ENCODE measurements at places on chromosomes 5 and 9.

DNA sequence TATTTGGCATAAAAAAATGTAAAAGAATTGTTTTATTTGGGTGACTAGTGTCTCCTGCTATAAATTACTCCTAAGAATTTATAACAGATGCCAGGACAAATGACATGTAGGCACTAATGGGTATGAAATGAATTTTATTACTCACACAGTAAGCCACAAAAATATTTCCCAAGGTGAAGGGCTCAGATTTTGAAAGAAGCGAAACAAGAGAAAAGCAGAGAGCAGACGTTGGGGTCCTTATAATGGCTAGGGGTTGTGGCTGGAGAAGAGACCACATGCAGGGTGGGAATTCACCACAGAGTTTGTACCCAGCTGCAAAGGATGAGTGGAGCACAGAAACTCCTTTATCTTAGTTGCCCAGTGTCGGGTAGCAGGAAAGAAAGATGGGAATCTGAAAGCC is 45.0 kb upstream of the PRR16 start:
- DNase-seq, result no peak

DNA sequence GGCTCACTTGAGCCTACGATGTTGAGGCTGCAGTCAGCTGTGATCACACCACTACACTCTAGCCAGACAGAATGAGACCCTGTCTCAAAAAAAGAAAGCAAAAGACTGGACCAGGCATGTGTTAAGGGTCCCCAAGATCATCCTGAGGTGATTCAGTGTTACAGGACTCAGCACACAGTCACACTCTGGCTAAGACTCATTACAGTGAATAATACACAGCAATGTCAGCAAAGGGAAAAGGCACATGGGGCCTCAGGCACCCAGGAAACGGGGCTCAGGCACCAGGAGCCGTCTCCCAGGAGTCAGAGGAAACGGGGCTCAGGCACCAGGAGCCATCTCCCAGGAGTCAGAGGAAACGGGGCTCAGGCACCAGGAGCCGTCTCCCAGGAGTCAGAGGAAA is 39.2 kb upstream of the NRARP start:
- no peak for DNase-seq

DNA sequence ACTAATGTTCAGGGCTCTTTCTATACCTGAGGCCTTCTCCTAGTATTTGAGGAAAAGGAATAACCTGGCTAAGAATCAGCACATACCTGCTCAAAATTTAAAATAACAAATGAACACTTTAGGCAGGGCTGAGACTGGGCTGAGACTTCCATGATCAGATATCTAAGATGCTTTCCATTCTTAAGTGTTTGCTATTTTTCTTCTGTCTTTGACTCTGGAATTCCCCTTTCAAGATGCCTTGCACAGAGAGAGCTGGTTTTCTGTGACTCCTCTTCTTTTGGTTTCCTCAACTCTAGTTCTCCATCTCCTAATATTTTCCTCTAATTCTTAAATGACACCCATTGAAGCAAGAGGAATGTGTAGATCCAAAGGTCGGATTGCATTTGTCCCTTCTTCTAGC is 61.1 kb downstream of the DPYSL3 start:
- no peak for DNase-seq

DNA sequence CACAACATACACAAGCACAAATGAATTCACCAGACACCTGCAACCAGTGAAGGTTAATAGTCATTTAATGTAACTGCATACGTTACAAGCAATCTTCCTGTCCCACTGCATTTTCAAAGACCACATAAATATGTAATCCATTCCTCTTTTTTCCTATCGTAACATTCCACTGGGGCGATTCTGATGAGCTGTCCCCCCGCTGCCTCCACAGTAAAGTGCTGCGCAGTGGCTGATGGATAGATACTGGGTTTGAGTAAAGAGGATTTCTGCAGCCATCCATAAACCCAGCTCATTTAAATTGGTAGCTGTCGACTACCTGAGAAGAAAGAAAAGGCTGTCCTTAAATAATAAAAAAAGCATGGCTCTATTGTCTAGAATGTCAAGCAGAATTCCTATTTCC is 181.1 kb downstream of the SPOCK1 start:
- DNase-seq, result no peak

DNA sequence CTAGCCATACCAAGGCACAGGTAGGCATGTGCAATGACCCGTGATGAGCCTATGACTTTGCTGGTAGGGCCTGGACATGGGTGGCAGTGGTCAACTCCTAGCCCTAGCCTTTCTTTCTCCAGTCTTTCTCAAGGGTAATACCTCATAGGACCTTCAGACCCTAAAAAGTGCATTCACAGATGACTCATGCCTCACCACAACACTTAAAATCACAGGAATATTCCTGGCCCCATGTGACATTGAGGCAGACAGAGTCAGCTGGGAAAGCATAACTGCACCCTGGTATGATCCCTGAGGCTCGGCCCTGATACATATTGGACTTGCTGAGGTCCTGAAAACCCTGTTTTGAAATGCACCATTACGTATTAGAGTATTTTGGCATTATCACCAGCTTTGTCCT is 449.5 kb downstream of the HINT1 start:
- peak; percentile 28 for DNase-seq

GRCh38 chr5:45382583-45382982 is 313.6 kb downstream of the HCN1 start:
- DNase-seq, result no peak

GRCh38 chr9:78261403-78262001 is 25.6 kb downstream of the CEP78 start:
- peak; percentile 27 for DNase-seq

- DNase-seq, result no peak
These were observed 58.9 kb upstream of the ANKH start for GRCh38 chr5:14930486-14930885.

DNA sequence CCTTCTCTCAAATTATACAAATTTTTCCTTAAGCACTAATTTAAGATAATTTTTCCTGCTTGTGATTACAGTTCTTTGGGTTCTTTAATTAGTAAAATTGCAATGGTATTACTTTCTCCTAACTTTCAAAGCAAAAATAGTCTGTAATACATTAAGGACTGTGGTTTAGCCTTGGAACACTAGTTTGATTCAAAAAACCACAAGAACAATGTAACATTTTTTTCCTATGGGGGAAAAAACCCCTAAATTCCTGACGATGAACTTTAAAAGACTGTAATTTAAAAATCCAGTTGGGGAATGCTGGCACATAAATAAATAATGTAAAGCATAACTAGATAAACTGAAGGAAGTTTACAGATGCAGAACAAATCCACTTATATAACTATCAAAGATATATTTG is 65.3 kb downstream of the CDC14B start:
- DNase-seq, result no peak

Measured in SW480 (cell line).